Stimulated activated CD8-positive, alpha-beta memory T cell treated with anti-CD3 and anti-CD28 coated beads, Interleukin-4, amount 100 ng/mL, for 1 hour (primary cell): ENCODE measurements at places on chromosomes 12 and 14.

DNA sequence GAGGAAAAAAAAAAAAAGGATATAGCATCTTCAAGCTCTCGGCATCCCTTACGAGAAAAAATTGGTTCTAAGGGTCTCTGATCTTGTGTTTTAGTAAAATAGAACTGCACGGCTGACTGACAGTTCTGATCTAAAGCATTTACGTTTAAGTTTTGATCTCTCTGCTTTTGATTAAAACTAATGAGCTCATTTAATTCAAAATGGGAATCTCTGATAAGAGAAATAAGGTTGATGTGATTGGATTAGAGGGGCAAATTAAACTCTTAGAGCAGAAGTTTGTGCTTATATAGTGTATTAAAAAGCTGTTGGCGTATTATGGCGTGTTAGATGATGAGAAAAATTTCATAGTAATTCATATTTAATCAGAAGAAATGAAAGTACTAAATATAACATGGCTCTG lies 217.6 kb downstream of the EGLN3 start:
- no peak for DNase-seq

GRCh38 chr12:28570811-28571210 lies 380.6 kb downstream of the CCDC91 start:
- no peak for DNase-seq

GRCh38 chr12:68638721-68639395 lies 28.2 kb downstream of the RAP1B start:
- DNase-seq = no peak

DNA sequence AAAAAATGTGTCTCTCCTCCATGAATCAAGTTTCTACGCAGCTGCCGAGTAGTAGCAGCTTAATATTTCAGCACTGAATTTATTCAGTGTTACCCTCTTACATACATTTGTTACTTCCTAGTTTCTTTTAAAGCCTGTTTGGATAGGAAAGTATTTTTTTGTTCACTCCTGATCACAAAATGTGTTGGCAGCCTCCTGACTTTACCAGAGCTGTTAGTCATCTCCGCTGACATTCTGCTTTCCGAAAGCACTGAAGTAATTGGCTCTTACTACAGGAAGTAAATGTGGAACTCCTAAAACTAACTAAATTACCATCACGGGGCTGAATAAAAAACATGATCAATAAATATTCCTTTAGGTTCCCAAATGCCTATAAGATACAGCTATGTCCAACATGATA lies 225.5 kb downstream of the EPS8 start:
- no peak for DNase-seq

- DNase-seq = no peak
Observed at GRCh38 chr12:12272869-12273268, 6.0 kb upstream of the LRP6 start.

DNA sequence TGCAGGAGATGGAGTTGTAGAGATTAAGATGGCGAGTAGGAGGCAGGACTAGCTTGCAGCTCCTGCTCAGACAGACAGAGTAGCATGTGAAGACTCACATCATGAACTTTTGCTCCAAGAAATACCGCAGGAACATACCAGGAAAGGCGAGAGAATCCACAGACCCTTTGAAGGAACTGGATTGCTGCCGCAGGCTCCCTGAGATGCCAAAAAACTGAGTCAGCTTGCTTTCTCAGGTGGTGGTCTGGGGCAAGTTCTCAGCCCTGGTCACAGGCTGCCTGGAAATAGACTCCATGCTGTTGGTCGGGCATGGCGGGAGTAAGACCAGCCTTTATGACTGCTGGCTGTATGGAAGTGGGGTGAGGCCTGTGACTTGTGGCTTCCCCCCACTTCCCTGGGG lies 163.6 kb upstream of the NAV3 start:
- DNase-seq = no peak

DNA sequence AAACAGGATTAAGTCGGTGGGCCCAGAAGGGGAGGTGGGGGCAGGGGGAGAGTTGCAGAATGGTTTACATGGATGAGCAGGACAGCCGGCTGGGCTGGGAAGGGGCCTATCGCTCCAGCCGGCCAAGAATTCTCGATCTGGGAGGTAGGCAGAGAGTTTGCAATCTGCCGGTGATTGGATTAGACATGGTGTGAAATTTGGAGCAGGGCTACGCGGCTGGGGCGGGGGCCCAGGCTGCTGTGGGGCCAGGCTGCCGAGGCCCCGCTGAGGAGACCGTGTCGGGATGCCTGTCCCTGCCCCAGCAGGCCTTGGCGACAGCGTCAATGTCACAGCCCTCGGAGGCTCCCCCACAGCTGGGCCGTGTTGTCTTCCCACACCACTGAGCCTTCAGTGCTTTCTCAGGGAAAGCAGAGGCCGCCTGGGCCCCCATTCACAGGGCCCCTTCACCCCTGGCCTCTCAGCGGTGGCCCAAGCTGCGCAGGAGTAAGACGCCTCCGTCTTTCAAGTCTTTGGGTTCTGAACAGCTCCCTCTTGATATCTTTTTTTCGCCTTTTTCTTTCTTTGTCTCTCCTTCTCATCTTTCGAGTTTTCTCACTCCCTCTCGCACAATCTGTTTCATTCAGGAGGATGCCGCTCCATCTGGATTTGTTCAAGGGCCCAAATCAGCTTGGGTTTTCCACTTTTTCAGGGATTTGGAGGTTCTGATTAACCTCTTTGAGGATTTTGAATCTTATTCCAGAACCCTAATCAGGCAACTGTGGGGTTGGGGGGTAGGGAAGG lies 117.5 kb upstream of the PARP11 start:
- no peak for DNase-seq

DNA sequence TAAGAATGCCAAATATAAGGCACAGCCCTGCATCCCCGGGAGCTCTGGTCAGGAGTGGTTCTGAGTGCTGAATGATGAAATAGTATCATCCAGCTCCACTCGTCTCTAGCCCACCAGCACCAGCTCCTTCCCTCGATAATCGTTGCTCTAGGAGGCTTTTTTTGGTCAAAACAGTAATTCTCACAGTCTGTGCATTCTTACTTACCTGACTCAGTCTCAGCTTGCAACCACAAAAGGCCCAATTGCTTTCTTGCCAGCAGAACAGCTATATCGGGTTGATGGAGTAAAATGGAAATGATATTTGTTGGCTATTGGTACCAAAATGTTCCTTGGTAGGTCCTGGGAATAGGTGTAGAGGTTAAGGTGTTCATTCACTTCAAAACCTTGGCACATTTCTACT lies 94.8 kb downstream of the BMP4 start:
- DNase-seq = no peak

DNA sequence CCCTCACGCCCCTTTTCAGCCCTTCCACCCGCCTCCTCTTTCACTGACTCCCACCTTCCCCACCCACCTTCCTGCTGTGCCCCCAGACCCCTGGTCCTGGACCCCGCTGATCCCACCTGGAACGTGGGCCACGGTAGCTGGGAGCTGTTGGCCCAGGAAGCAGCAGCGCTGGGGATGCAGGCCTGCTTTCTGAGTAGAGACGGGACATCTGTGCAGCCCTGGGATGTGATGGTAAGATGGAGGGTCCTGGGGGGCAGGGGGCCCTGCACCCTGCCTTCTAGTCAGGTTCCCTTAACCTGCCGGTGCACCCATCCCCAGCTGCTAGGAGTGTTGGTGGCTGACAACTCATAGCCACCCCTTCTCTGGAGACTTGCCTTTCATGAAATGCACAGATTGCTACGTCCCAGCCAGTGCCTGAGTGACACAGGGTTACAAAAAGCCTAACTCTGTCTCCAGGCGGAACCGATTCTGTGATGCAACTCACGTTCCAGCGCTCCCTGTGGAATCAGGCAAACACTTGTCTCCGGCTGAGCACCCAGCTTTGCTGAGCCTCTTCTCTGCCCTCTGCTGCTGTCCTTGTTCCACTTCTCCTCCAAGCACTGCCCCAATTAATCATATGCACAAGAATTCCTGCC lies 15.0 kb upstream of the OAS2 start:
- no peak for DNase-seq

DNA sequence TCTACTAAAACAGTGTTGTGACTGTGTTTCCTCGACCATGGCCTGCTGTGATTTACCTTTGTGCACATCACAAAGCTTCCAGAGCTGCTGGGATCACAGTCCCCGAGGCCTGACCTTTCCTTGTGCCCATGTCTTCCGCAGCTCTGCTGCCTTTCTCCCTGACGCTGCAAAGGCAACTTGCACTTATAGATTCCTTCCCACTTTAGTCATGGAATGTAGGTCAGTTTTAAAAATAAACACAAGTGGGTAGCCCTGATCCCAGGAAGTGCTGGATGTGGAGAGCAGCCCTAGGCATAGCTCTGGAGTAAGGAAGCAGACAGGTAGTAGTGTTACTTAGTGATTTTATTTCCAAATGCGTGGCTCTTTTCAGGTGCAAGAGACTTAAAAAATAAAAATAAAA lies 825.7 kb downstream of the AACS start:
- DNase-seq = no peak

GRCh38 chr14:102050625-102051024 lies 36.2 kb downstream of the HSP90AA1 start:
- no peak for DNase-seq

DNA sequence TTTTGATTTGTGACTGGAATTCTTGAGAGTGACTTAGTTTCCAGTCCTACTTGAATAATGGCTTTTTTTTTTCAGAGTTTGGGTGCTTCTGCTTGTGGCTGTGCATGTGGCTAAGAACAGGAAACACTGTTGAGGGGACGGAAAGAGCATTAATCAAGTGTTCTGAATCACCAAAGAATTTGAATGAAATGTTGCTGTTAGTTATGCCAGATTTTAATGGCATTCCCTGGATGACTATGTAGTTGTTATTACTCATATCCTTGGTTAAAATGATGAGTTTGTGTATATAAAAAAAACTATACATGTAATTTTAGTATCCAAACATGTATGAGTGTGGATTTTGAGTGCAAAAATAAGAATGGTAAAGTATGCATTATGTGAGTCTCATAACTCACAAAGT lies 347.9 kb downstream of the BCAT1 start:
- DNase-seq = no peak

GRCh38 chr14:41423503-41423902 lies 183.2 kb upstream of the LRFN5 start:
- no peak for DNase-seq

- DNase-seq = peak; percentile 54
Observed at GRCh38 chr12:123075646-123076171, 75.2 kb downstream of the PITPNM2 start.

DNA sequence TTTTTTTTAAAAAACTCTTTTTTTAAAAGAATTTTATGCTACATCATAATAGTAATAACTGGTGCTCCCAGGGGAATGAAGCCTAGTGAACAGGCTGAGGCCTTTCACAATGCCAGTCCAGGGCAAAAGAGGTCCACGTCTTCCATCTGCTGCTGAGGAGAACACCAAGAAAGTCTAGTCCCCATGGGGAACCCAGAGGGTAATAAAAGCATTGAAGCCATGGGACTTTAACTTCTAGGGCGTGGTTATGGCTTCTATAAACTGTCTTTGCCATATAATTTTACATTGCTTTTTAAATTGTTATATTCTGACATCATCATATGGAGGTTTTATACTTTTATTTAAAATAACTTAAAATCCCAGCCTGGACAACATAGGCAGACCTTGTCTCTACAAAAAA lies 64.3 kb downstream of the SLC16A7 start:
- no peak for DNase-seq

DNA sequence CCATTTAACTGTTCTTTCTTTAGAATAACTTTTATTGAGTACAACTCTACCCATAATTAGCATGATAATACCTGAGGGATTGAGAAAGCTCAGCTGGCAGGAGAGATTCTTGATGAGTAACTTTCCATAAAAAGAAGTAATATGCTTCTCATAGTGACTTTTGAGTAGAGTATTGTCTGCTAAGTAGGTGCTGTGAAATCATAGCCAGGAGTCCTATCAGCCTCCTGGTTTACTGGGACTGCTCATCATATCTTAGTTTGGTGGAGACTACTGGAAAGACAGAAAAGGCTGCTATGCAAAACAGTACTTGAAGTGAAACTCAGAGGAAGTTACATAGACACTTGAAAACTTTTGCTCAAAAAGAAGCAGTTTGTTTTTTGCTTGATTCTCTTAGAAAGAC lies 113.3 kb upstream of the ATP2B1 start:
- DNase-seq = no peak

DNA sequence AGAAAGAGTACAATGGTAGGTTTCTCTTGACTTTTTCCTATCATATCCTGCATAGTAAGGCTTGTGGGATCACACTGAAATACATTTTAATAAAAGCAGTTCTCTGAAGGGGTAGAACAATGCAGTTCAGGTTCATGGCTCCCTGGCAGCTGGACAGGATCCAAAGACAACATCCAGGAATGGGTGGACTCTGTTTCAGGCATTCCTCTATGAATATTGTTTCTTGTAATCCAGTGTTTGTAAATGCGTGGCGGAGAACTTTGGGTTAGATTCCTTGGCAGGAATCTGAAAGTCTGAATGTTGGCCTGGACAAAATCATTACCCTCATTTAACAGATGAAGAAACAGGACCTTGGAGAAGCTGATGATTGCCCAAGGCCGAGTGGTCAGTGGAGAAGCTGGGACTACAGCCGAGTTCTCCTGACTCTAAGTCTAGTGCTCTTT lies 43.5 kb downstream of the SYNE2 start:
- no peak for DNase-seq

- no peak for DNase-seq
Observed at GRCh38 chr12:54489857-54490256, 7.7 kb upstream of the NCKAP1L start.

DNA sequence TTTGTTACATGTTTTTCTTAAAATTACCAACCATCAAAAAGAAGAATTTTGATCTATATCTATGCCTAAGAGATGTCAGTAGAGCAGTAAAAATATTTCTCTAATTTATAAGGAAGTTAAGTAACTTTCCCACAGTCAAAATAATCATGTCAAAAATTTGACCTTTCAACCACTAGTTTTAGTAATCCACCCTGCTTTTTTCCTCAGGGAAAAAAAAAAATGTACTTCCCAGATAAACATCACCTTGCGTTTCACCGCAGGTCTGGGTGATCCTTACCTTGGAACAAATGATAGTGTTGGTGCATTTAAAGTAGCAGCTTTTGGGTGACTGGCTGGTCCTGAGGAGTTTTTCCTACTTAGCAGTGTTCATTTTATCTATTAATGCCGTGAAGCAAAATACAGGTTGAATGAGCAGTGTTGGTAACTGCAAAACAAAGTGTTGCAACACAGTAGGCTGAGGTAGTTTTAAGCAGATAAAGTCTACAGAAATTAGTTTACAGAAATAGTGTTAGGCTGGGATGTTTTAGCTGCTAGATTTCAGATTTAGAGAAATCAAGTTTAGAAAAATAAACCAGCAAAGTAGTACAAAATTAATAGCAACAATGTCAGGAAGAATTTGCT lies 137.2 kb upstream of the DNM1L start:
- DNase-seq = no peak

GRCh38 chr12:457676-458075 lies 2.1 kb upstream of the B4GALNT3 start:
- no peak for DNase-seq

GRCh38 chr14:71013551-71014192 lies 106.4 kb downstream of the PCNX1 start:
- no peak for DNase-seq

GRCh38 chr14:103427485-103428443 lies 42.5 kb downstream of the MARK3 start:
- DNase-seq = no peak
